ENCODE measurements at places on chromosomes 4 and X.

DNA sequence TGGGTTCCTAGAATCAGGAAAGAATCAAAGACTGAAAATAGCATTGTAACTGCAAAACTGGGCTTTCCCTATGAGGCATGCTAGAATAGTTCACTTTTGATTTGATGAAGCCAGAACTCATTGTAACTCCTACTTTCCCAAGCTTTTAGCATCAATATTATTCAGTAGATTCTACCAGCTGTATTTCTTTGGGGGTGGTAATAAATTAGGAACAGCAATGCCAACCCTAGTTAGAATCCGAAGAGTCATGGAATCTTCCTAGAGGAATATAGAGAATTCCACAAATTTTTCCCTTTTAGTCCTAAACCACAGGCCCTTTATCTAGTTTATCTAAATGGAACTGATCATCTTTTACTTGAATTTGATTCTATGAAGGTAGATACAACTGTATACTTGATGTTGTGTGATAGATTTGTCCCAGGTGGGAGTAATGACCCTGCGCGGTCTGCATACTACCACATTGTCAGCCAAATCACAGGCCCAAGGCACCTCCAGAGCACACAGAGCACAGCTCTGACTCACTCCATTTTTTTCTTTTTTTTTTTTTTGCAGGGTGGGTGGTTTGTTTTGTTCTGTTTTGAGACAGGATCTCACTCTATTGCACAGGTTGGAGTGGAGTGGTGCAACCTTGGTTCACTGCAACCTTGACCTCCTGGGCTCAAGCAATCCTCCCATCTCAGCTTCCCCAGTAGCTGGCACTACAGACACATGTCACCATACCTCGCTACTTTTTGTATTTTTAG is 66.6 kb downstream of the EDNRA start:
- DNase-seq = peak; percentile 90

DNA sequence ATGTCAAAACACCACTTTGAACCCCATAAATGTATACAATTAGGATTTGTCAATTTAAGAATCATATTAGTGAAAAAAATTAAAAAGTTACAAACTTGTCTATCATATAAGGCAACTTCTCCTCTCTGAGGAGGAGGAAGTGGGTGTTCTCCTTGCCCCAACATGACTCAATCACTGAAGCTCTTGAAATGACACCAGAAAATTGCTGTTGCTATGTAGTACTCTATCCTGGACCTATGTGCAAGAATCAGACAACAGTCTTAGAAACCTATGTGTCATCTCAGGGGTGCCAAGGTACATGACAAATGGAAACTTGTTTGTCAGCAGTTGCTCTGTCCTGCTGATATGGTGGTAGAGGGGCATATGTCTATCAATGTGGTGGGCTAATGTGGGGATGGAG is 47.7 kb downstream of the HMGB3 start:
- no peak for DNase-seq

DNA sequence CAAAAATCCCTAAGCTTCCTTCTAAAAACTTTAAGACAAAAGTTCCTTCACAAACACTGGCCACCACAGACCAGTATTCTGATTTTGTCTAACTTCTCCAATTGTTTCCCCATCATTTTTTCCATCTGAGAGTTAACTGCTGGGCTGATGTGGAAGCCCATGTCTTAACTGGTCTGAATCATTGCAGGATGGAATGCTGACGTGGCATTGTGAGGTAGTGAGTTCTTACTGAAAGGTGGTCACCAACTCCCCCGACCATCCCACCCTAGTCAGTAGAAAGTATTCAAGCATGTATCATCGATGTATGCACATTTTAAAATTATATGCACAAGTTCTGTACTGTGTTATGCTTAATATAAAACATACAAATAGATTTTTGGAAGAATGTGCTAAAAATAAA is 99.1 kb upstream of the SMIM10 start:
- no peak for DNase-seq

DNA sequence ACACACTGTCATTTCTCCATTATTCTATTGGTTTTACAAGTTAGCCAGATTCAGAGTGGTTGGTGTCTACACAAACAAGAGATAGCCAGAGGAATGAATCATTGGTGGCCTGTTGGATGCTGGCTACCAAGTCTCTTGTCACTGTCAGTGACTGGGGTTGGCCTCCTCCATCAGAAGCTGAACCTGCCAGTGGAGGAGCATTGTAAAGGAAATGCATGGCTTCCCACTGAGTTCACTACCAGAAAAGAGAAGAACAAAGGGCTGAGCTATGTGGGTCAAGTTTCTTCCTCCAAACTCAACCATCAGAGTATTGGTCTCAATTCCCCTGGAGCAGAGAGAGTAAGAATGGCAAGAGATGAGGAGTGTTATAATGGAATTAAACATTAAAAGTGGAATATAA is 26.5 kb upstream of the ANKRD50 start:
- no peak for DNase-seq

- DNase-seq = peak; percentile 3
Measured at GRCh38 chr4:25160714-25161592, 704 bp upstream of the SEPSECS start.

- no peak for DNase-seq
Measured at GRCh38 chr4:5705647-5706320, 2.6 kb downstream of the EVC2 start.

- DNase-seq = no peak
Measured at GRCh38 chr4:38738940-38739803, 43.6 kb downstream of the TLR10 start.

- peak; percentile 94 for DNase-seq
Measured at GRCh38 chrX:152072236-152072635, 66.1 kb downstream of the MAGEA10 start.

- DNase-seq = no peak
Measured at GRCh38 chr4:3660086-3660927, 105.9 kb upstream of the ADRA2C start.

GRCh38 chr4:98908182-98908581 is 20.8 kb downstream of the EIF4E start:
- no peak for DNase-seq

- DNase-seq = no peak
Measured at GRCh38 chr4:80196922-80197573, at the start of gene PRDM8. Gene PRDM8, plus strand, starts transcription at chr4:80197503. Its CDS starts 2,578 bp downstream, at chr4:80200081.

DNA sequence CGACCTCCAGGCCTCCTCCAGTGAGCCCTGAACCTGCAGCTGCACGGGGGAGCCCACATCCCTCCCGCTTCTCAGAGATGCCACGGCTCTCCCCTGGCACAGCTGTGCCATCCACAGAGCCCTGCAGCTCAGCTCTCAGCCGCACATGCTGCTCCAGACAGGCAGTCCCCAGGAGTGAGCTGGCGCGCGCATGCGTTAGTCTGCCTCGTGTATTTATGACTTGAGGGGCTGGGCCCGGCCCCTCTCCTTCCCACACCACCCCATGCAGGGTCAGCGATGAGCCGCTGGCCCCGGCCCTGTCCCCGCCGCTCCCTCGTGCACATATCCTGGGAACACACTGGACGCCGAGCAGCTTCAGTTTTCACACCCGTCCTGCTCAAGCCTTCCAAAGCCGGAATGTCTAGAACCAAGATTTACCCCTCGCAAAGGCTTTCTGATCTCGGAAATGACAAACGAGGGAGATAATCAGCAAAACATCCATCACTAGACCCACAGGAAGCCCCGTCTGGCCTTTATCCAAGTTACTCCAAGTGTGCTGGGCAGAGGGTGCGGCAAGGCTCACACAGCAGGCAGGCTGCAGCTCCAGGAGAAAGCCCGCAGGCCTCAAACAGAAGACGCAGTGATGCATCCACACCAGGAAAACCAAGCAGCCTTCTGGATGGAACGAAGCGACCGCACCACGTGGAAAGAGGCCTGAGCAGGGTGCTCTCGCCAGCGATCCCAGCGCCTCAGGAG is 24.3 kb downstream of the GAK start:
- no peak for DNase-seq

- no peak for DNase-seq
Measured at GRCh38 chr4:124526769-124527168, 185.8 kb downstream of the ANKRD50 start.

DNA sequence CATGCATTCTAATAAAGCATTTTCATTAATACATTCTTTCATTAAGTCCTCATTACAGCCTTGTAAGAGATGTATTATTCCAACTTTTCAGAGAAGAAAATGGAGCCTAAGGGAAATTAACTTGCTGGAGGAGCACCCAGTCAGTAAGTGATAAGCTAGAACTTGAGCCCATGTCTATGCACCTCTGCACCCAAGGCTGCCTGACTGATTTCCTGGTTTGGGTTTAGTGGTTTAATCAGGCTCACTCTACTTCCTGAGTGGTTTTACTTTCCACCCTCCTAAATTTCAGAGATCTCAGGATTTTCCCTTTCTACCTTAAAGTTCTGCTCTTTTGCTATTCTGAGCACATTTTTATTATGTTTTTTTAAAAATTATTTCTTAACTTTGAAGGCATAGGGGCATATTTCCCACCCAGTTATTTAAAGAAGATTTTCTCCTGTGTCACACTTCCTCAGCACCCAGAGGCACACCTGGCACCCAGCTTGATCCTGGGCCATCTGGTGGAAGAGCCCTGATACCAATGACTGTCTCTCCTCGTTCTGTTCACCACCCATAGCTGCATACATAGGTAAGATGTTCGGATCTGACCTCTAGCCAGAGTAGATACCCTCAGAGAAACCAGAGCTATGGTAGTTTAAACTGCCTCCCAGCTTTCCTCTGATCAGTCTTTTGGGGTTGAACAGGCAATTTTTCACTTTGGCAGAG is 10.4 kb downstream of the CORIN start:
- no peak for DNase-seq

GRCh38 chrX:132837126-132837525 is 121.3 kb downstream of the HS6ST2 start:
- peak; percentile 63 for DNase-seq

- no peak for DNase-seq
Measured at GRCh38 chr4:130025701-130026100, 929.7 kb downstream of the C4orf33 start.

DNA sequence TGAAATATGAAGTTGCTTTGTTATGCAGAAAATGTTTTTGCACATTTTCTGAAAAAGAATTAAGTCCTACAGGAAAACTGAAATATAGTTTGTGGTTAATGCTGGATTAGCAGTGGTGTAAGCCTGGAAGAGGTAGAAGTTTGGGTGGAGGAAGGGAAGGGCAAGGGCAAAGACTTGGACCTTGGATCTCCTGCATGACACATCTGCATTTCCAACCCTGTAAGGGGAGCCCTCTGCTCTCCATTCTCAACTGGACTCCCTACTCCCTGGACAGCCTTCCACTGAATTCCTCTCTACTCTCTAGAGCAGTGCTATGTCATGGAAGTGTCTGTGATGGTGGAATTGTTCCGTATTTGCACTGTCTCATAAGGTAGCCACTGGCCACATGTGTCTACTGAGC is 4.6 kb downstream of the CASP6 start:
- no peak for DNase-seq

DNA sequence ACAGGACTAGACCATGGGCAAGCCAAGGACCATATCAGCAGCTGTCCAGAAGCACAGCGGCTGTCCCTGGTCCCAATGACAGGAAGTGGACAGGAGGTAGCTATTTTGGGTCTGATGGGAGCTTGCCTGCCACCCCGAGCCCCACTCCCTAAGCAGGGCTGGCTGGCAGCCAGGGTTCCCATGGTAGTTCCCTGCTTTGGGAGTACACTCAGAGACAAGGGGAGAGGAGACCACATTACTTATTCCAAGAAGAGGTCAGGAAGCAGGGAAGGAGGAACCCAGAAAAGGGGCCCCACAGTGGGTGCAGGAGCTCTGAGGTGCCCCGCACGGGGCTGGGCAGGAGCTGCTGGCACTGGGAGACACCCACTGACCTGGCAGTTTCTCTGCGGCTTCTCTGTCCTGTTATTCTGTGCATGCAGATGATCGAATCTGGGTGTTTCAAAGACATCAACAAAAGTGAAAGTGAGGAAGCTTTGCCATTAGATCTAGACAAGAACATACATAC is 36.3 kb downstream of the HTT-AS start:
- no peak for DNase-seq

- DNase-seq = no peak
Measured at GRCh38 chrX:15908603-15909290, 54.1 kb upstream of the AP1S2 start.

- no peak for DNase-seq
Measured at GRCh38 chrX:13212191-13212651, 107.6 kb downstream of the ATXN3L start.

All from MCF 10A (cell line).